ENCODE measurements at places on chromosomes 3 and 15.

DNA sequence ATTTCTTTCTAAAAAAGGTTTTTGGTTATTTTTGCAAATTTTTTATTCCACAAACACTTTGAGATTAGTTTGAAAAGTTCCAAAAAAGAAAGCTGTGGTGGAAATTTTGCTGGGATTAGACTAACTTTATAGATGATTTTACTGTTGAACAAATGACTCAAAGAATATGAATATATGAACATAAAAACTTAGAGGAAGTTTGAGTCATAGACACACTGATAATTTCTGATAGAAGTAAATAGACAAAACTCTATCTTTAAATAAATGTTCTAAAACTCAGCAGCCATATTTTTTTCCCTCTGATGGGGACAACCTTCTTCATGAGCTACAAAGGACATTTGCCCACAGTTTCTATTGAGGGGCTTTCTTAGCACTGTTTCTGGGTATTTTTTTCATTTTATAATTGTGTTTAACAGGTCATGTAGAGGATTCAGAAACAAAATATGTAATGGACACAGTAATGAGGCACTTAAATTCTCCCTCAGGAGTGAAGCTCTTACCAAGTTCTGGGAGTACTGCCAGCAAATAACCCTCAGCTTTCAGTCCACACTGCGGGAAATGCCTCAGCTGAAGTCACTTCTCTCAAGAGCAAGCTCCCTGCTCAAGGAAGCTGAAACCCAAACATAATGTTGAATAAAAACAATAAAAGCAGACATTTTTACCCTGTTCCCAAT, 157.6 kb downstream of the NFKBIZ start:
- no peak for DNase-seq

- no peak for DNase-seq
Measured at GRCh38 chr3:123337948-123338619, 110.8 kb downstream of the ADCY5 start.

DNA sequence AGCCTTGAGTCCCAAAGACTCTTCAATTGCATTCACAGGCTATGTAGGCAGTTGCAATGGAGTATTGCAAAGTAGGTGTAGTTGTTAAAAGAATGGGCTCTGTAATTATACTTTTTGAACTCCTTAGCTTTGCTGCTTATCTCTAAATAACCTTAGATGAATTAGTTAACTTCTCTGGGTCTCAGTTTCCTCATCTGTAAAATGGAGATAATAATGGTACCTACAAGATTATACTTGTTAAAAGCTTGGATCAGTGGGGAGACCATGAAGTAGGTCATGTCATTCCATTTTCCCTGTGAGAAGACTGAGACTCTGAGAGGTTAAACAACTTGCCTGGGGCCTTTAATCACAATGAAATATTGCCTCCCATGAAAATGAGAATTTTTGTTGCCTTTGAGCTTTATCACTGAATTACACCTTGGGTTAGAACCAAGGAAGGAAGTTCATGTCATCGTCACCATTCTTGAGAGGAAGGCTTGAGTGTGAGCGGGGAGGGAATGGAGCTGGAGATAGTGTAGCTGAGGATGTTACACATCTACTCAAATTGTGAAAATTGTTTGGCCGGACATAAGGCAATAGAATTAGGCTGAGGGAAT, 38.1 kb downstream of the CTDSPL start:
- DNase-seq: no peak

DNA sequence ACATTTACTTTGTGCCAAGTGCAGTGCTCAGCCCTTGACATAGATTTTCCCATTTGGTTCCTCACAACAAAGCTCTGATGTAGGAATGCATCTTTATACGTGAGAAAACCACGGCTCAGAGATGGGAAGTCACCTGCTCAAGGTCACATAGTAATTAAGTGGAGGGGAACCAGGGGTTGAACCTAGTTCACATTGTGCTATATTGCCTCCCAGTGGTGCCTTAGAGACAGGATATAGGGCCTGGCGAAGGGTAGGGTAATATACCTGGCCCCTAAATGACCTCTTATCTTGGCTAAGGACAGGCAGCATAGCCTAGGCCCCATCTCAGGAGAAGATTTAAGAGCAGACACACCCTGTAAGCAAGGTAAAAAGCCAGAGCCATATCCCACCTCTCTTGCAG, 71.5 kb downstream of the FOXP1 start:
- peak; percentile 79 for DNase-seq

GRCh38 chr3:187212705-187213104, 15.4 kb downstream of the RTP1 start:
- no peak for DNase-seq

DNA sequence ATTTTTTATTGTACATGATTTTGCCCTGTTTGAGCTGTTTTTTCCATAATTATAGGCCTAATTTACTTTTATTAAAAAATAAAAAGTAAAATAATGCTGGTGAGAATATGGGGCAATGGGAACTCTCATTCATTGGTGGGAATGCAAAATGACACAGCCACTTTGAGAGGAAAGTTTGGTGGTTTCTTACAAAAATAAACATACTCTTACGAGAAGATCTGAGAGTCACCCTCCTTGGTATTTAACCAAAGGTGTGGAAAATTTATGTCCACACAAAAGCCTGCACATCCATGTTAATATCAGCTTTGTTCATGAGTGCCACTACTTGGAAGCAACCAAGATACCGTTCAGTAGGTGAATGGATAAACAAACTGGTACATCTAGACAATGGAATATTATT, 9.8 kb downstream of the MUC13 start:
- DNase-seq: no peak

DNA sequence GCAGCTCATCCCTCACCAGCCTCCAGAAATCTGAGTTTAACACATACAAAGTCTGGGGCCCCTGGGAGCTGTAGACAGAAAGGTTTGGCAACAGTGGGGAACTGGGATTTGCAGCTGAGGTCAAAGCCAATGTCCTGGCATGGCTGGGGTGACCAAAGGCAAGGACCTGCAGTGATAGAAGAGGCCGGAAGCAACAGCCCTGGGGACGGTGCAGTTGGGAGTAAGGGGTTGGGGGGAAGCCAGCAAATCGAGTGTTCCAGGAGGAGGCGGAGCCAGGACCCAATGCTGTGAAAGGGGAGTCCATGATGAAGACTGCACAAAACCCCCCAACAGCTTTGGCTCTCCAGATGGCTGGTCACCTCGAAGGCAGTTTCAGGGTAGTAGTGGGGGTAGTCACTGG, 74.1 kb upstream of the SPATA12 start:
- no peak for DNase-seq

DNA sequence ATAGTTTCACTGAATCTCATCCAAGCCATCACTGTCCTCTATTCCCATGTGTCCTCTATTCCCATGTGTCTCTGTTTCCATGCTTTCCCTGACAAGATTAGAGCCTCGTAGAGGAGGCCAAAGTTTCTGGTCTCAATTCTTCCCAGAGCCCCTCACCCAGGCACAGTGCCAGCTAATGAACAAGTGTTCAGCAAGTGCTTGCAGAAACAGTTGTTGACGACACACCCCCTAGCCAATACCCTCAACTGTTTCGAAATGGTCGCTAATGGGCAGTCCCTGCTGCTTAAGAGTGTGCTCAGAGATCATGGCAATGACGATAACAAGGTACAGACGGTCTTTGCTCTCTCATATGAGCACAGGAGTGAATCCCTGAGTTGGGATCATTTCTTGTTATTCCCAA, 73.4 kb downstream of the FAM174B start:
- DNase-seq: no peak

- DNase-seq: no peak
Measured at GRCh38 chr3:23185861-23186260, 17.3 kb upstream of the UBE2E2 start.

DNA sequence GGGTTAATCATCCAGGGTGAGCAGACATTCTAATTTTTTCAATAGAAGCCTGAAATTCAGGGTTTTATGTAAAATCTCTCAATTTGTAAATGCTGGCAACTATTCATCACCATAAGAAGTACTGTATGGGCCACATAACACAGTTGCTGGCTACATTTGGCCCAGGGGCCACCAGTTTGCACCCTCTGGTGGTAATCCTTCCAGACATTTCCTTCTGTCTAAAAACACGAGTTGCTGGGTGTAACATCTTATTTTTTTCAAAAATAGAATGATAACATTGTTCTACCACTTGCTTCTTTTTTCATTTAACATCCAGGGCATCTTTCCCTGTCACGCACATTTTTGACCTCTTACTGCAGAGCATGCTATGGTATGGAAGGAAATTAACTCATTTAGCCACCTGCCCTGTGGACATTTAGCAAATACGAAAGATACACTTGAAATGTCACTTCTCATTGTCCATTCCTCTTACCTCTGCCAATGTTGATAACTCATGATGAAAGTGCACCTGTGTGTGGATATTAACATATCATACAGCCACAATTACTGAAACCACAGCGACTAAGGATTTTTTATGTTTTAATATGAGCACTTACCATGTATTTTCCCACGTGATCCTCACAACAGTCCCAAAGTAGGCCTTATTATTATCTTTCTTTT, 117.5 kb upstream of the ARHGEF3 start:
- peak; percentile 61 for DNase-seq

DNA sequence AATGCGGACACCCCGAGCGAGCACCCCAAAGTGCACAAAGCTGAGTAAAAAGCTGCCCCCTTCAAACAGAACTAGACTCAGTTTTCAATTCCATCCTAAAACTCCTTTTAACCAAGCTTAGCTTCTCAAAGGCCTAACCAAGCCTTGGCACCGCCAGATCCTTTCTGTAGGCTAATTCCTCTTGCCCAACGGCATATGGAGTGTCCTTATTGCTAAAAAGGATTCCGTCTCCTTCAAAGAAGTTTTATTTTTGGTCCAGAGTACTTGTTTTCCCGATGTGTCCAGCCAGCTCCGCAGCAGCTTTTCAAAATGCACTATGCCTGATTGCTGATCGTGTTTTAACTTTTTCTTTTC, 5.3 kb downstream of the BHLHE40 start:
- no peak for DNase-seq

- DNase-seq: no peak
Measured at GRCh38 chr15:47974724-47975123, 146.1 kb upstream of the SLC24A5 start.

- no peak for DNase-seq
Measured at GRCh38 chr15:92733090-92733933, 77.7 kb upstream of the FAM174B start.

GRCh38 chr3:18076301-18076700, 333.9 kb upstream of the TBC1D5 start:
- DNase-seq: no peak

- DNase-seq: no peak
Measured at GRCh38 chr15:94446441-94446840, 215.1 kb downstream of the MCTP2 start.

GRCh38 chr15:27656296-27656987, 442.7 kb downstream of the OCA2 start:
- no peak for DNase-seq

GRCh38 chr3:38346587-38347410, at the start of gene XYLB:
TSS of gene XYLB (plus strand) at chr3:38346785. CDS start at chr3:38346869, 84 bp downstream.
- DNase-seq: peak; percentile 42

DNA sequence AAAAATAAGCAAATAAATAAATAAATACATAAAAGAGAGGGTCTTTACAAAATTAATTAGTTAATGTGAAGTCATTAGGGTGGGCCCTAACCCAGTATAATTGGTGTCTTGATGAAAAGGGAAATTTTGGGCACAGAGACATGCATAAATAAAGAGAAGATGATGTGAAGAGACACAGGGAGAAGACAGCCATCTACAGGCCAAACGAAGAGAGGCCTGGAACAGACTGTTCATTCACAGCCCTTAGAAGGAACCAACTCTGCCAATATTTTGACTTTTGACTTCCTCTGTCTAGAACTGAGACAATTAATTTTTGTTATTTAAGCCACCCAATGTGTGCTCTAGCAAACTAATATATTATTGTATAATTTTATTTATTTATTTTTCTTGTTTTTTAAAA, 29.6 kb upstream of the SELENOK start:
- no peak for DNase-seq

DNA sequence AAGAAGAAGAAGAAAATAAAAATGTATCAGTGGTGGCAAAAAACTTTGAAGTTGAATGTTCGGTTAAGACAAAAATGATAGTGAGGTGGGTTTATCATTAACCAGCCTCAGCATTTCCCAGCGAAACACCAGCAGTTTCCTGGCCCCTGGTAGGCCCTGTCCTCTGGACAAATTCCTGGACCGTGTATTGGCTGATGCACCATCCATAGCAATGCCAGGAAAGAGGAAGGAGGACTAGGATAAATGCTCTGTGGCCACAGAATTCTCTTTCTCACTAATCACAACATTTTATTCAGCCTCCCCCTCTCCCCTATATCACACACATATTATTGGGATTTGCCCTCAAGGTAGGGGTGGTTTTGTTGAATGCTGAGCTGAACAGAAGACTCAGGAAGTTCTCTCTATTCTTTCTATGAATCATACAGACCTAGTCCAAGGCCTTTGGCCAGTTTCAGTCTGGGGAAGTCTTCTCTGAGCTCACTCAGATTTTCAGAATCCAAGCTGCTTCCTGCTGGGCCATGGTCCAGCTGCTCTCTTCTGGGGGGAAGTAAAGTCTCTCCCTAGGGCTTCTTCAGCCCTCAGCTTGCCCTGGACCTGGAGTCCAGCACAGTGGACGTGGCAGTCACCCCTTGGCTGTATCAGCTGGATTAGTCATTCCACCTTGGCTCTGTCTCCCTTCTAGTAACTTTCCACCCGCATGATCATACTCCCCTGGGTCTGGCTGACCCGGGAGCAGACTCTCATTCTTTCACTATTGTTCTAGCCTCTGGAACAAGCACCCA, 27.6 kb downstream of the SLC28A1 start:
- DNase-seq: no peak

DNA sequence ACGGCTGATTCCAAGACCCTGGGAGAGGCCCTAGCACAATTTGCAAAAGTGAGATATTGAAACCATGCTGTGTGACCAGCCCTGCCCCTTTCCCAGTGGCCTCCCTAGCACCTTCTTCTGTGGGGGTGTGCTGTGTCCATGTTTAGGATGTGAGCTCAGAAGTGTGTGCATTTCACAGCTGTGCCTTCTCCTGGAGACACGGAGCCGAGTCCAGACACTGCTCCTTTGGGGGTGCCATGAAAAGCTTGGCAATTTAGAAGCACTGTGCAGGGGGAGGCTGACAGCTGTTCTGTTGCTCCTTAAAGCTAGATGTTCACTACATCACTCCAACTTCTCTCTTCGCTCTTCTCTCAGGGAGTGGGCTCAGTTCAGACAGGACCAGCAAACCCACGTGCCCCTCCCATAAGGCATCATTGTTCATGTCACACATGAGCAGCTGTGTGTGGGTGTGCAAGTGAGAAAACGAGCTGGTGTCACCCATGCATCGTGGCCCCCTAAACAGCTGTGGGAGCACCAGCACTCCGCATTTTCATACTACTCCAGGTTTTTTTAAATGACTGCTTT, 492.6 kb downstream of the GABRG3 start:
- DNase-seq: no peak

DNA sequence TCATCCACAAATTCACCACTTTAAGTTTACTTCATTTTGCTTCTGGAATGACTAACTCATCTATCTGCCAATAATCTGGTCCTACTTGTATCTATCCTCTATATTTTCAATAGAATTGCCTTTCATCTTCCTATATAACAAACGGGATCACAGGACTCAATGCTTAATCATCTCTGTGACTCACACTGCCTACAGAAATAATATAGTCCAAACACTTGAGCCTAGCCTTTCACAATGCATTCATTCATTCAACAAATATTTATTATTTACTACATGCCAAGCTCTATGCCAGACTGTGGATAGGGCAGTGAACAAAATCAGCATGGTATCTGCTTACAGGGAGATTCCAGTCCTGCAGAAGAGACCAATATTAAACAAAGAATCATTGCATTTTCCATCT, 16.6 kb upstream of the AGTR1 start:
- no peak for DNase-seq
